ENCODE measurements at places on chromosomes 16 and 17.

GRCh38 chr16:62831235-62831850 is 795.1 kb upstream of the CDH8 start:
- no peak for DNase-seq

- DNase-seq: no peak
These were observed 70.9 kb upstream of the KIFC3 start for GRCh38 chr16:57873218-57873617.

DNA sequence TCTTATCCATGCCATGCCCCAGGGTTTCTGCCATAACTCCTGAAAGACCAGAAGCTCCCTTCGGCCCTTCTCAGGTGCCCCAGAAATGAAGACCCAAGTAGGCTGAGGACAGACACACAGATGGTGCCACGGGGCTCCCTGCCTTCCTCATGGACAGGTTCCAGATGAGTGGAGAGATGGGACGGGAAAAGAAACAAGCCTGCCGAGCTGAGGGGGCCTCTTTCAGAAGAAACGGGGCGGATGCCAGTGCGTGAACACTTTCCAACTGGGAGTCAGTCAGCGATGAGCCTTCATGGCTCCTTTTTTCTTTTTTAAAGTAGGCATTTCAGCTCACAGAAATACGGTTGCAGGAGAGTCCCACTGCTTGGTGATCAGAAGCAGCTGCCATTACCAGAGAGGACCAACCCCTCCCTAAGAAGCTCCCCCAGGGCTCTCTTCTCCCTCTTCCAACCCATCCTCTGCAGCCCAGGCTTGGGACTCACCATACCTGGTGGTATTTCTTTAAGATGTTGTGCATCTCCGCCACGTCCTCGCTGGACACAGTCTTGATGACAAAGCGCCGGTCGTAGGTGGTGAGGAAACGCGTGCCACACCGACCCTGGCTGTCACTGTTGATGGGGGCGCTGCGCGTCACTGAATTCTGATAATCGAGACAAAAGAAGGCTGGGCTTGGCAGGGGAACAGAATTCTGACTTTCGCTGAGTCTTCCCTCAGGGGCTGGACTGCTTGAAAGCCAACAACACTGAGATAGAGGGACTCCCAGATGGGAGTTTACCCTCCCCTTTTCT is 19.2 kb downstream of the PIP4K2B start:
- DNase-seq: no peak

GRCh38 chr17:17485420-17485819 is 8.6 kb downstream of the MED9 start:
- DNase-seq: no peak

DNA sequence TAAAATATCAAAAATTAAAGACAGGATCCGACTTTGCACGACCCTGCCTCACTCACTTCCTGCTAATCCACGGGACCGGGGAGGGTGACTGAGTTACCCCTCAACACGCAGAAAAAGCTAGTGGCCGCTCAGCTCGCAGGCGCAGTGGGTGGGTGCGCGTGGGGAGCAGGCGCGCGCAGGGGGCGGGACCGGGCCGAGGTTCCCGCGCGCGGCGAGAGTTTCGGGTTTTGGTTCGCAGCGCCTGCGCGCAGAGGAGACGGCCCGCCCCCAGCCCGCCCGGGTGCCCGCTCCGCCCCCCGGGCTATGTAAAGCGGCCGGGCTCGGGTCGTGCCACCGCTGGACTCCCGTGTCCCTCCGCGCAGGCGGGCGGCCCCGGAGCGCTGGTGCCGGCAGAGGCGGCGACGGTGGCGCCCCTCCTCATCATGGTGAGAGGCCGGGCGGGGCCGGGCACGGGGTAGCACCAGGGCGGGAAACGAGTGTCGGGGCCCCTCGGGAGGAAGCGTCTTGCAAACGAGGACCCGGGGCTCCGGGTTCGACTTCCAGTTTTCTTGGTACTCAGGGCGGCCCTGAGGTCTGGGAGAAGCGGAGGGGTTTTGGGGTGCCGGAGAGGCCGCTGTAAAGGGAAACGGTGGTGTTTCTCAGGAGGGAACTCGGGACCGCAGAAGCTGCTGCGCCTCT is at the start of gene CNP:
CNP (plus strand) TSS at position 333 of the 678 bp plus-strand sequence; CDS start at position 423, 90 bp downstream.
- peak; percentile 98 for DNase-seq

DNA sequence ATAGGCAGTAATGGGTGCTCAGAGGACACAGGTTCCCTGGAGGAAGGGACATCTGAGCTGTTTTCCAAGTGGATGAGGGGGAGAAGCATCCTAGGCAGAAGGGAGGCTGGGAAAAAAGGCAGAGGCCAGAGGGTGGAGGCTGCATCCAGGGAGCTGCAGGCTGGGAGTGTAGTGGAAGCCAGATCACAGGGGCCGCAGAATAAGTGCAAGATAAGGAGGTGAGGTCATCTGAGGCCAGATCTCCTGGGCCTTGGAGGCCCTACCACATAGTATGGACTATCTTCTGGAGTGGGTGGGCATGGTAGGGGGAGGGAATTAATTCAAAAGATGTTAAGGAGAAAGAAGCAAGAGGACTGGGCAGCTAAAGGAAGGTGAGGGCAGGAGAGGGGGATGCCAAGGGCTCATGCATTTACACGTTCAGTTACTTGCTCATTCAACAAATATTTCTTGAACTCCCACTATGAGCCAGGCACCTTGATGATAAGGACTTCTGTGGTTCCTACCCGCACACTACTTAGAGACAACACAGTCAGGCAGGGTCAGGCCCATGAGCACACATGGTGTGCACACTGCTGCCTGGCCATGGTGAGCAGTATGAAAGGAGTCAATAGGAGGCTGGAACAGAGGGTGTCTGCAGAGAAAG is 2.4 kb upstream of the RIPOR1 start:
- DNase-seq: no peak

DNA sequence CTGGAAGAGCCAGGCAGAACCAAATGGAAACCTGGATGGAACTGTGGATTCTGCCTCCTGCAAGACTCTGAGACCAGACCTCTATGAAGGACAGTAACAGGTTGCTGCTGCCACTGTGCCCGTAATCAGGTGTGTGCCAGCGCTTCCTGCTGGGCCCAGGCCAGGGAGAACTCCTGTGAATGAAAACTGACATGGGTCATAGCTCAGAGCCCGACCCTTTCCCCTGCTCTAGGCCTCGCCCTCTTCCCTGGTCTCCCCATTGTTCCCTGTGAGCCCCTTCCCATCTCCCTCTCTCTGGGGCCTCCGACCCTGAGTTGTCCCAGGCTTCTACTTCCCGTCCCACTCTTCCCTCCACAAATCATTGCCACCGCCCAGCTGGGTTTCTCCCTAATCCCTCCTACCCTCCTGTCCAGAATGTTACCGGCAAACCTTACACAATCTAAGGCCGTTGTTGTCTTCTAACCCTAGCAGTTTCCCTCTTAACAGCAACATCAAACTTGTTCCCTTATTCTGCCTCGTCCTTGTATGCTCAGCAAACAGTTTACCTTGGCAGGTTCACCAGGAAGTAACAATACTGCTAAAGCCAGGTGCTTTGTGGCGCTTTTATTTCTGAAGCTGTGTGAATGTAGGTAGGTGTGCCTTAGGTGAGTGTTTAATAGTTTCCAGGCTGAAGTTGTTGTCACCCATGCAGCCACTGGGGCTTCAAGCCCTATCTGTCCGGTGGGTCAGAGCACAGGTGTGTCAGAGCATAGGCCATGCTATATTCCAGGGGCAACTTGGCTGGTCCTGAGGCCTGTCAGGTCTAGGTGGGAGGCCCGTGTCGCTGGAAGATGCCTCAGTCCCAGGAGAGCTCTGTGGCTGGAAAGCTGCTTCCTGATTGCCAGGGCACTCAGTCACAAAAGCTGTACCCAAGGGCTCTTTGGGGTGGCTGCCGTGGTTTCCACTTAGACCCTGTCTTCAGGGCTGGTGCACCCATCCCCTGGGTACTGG is 32.0 kb downstream of the SMPD3 start:
- DNase-seq: no peak

GRCh38 chr16:68379472-68380347 is 68.6 kb downstream of the SMPD3 start:
- no peak for DNase-seq

DNA sequence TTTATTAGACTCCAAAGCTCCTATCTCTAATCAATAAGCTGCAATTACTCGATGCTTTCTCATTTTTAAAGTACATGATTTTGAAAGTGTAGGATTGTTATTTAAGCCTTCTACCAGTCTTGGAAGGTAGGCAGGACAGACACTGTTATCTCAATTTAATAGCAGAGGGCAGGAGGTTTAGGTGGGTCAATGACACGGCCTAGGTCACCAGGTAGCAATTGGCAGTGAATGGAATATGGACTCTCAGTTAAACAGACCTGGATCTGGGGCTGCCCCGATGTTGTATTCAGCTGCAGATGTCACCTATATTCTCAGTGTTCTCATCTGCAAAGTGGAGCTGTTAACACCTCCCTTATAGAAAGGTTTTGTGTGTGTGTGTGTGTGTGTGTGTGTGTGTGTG is 124.4 kb upstream of the ANKFN1 start:
- DNase-seq: no peak

GRCh38 chr17:65158041-65158440 is 20.9 kb downstream of the RGS9 start:
- no peak for DNase-seq

- DNase-seq: peak; percentile 91
These were observed 727 bp downstream of the CORO7 start for GRCh38 chr16:4415538-4416199.

DNA sequence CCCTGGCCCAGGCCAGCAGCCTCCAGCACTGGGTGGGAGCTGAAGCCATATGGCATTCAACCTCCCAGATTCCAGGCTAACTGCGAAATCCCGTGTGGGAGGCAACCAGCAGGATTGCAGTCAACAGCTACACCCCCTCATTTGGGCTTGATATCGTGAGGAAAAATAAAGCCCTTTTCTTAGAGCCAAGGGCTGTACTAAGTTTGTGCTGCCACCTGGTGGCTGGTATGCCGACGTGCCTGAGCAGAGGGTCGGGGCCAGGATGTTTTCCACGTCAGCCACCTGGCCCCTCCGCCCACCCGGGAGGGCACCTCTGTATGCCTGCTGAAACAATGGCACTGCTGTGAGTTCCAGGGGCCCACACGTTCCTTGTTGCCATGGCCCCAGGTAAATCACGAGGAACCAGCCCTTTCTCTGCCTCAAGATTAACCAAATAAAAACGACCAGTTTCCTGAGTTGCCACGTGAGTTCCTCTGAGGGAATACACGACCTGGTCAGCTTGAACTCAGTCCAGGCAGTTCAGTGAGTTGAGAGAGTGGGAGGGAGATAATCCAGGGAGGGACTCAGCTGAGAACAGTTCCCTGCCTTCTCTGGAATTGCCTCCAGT is 9.0 kb downstream of the TMEM98 start:
- peak; percentile 40 for DNase-seq

GRCh38 chr17:82065193-82065637 is 389 bp downstream of the DUS1L start:
- no peak for DNase-seq

DNA sequence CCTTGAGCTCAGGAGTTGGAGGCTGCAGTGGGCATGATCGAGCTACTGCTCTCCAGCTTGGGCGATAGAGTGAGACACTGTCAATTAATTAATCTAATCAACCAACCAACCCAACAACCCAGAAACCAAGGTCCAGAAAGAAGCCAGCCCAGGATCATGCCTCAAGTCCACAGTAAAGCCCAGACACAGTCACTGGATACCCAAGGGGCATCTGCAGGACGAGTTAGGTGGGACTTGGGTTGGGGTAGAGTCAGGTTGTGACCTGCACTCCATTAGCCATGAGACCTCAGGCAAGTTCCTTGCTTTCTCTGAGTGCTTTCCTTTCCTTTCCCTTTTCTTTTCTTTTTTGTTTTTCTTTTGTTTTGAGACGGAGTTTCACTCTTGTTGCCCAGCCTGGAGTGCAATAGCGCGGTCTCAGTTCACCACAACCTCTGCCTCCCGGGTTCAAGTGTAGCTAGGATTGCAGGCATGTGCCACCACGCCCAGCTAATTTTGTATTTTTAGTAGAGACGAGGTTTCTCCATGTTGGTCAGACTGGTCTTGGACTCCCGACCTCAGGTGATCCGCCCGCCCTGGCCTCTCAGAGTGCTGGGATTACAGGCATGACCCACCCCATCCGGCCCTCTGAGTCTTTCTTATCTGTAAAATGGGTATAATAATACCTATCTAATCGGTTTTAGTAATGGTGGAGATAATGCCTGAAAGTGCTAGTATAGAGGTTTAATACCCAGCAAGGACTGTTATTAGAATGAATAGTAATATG is 3.5 kb upstream of the HSD17B1 start:
- no peak for DNase-seq

- DNase-seq: no peak
These were observed at the start of gene EVI2A for GRCh38 chr17:31321481-31321880. Gene EVI2A (minus strand): TSS chr17:31321622. CDS start chr17:31319013, 2,609 bp downstream.

- DNase-seq: peak; percentile 70
These were observed 17.0 kb upstream of the NTN1 start for GRCh38 chr17:9004132-9004960.

DNA sequence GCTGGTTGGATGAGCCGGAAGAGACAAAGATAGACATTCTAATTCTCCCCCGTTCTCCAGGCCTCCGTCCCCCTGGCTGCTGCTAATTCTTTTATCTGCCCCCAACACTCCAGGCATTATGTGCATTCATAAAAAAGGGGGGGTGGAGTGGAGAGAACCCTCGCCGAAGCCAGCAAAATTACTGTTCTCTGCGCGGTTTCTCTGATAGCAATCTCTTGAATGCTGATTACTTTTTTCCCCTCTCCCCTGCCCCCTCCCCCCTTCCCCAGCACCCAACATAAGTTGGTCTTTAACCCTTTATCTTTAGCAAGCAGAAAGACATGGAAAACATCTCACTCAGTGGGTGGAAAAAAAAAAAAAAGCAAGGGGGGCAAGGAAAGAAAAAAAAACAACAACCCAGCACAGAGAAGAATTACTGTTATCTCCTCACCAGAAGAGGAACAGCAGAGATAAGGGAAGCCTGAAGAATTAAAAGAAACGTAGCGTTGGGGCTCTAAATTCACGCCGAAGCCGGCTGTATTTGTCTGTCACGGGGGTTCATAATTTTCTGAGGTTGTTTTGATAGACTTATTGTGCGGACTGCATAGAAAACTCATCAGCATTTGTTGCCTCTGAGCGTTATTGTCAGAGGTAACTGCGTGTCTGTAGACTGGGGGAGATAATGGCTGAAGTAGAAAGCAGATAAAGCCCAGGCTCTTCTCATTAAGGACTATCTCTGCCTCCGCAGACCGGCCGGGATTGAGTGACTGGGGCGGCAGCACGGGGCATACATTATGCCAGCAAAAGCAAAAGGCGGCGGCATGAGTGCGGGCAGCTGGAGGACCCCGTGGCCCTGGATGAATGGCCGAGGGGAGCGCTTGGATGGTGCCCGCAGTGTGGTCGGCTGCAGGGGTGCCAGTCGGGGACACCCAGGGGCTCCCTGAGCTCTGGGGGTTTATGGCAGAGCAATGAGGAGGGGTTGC is 126.9 kb downstream of the MRM1 start:
- DNase-seq: no peak
